PC-3 (cell line): ENCODE measurements at places on chromosomes 4 and X.
A peak's percentile ranks its signal among the peaks of the same experiment; 100 is the strongest.

DNA sequence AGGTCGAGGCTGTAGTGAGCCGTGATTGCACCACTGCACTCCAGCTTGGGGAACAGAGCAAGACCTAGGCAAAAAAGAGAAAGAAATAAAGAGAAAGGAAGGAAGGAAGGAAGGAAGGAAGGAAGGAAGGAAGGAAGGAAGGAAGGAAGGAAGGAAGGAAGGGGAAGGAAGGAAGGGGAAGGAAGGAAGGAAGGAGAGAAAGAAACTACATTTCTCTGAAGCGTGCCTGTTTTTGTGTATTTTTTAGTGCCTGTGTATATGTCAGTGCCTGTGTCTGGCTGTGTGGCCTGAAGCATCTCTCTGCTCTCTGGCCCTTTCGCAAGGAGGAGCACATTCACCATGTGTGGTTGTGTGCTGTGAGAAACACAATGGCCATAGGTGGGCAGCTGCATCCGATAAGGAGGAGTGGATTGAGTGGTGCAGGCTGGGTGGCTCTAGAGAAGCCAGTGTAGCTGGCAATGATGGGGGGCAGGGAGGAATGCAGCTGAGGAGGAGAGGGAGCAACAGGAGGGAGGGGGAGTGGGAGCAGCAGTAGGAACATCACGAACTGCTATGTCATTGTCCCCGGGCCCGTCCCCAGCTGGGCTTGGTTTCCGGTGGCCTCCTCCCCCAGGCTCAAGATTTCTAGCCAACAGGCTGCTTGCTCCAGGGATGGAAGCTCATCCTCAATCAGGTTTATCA, 11.4 kb downstream of the SYN1 start:
- no peak for DNase-seq
- no peak overlapping the region for H3K27ac ChIP-seq
- H3K4me1 ChIP-seq: no peaks in the 10 kb centered on the region
- no peaks in the 10 kb centered on the region for H3K27me3 ChIP-seq
- H3K36me3 ChIP-seq: no peaks in the 10 kb centered on the region

- H3K27ac ChIP-seq: peak overlapping the region; percentile 80
- H3K4me3 ChIP-seq: no peak overlapping the region
- H3K36me3 ChIP-seq: no peaks in the 10 kb centered on the region
- DNase-seq: peak; percentile 95
- peaks cover 21% of the 10 kb centered on the region for H3K4me1 ChIP-seq
- H3K27me3 ChIP-seq: no peaks in the 10 kb centered on the region
Measured at GRCh38 chr4:86927843-86928395, 6.9 kb upstream of the AFF1 start.

DNA sequence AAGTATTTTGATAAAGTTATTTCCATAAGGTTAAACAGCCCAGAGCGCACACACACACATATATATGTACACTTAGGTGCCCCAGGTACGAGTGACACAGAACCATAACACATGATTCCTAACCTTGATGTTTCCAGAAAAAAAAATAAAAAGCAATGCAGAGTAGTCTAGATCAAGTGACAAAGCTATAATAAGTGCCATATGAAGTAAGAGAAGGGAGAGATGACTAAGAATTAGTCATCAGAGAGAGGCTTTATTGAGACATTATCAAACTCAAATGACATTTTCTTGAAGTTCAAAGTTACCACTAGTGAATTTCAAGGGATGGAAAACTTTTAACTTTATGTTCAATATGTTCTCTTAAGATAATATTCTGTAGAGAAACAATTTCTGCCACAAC, 215.0 kb downstream of the HTR2C start:
- H3K27ac ChIP-seq: no peak overlapping the region
- H3K4me1 ChIP-seq: no peaks in the 10 kb centered on the region; the same call in 1 of the 2 replicates
- peak; percentile 54 for DNase-seq
- no peaks in the 10 kb centered on the region for H3K27me3 ChIP-seq
- no peaks in the 10 kb centered on the region for H3K36me3 ChIP-seq

- H3K4me1 ChIP-seq: no peaks in the 10 kb centered on the region
- no peak for DNase-seq
- peaks cover 29% of the 10 kb centered on the region for H3K27me3 ChIP-seq
- no peak overlapping the region for H3K27ac ChIP-seq
- no peaks in the 10 kb centered on the region for H3K36me3 ChIP-seq
- no peak overlapping the region for H3K4me3 ChIP-seq
Measured at GRCh38 chr4:89725268-89725667, 111.7 kb downstream of the SNCA start.

DNA sequence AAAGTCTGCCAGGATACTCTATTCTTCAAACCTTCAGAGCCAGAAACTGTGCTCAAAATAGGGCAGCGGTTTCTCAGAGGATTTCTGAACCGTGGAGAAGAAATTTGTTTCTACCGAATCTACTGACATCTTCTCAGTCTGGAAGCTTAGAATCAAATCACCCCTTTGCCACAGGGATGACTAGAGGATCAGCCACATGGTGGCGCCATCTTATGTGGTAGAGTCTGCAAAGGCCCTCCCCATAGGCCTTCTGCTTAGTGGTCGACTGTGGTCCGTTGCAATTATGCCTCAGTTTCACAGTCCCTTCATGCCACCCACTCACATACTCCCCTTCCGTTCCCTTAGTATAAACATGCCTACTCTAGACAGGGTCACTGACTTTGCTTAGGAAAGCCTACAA, 680.7 kb upstream of the SPANXN1 start:
- no peaks in the 10 kb centered on the region for H3K4me1 ChIP-seq
- no peaks in the 10 kb centered on the region for H3K27me3 ChIP-seq
- H3K36me3 ChIP-seq: no peaks in the 10 kb centered on the region
- no peak for DNase-seq
- H3K27ac ChIP-seq: no peak overlapping the region
- no peak overlapping the region for H3K4me3 ChIP-seq

GRCh38 chr4:145179281-145179860, 1.0 kb downstream of the OTUD4 start:
- DNase-seq: peak; percentile 65
- peak overlapping the region; percentile 24 for H3K27ac ChIP-seq
- H3K4me1 ChIP-seq: peaks cover 21% of the 10 kb centered on the region
- H3K36me3 ChIP-seq: peaks cover under 1% of the 10 kb centered on the region; the same call in 1 of the 2 replicates
- H3K27me3 ChIP-seq: no peaks in the 10 kb centered on the region
- peak overlapping the region; percentile 87 for H3K4me3 ChIP-seq
